ENCODE measurements at places on chromosomes 12 and 14.

- no peak for DNase-seq
These were observed 21.8 kb upstream of the FBXO34 start for GRCh38 chr14:55249423-55249822.

GRCh38 chr14:76104802-76105355 is 46.8 kb upstream of the GPATCH2L start:
- no peak for DNase-seq

GRCh38 chr14:20792556-20792955 is 10.1 kb downstream of the RNASE1 start:
- no peak for DNase-seq

DNA sequence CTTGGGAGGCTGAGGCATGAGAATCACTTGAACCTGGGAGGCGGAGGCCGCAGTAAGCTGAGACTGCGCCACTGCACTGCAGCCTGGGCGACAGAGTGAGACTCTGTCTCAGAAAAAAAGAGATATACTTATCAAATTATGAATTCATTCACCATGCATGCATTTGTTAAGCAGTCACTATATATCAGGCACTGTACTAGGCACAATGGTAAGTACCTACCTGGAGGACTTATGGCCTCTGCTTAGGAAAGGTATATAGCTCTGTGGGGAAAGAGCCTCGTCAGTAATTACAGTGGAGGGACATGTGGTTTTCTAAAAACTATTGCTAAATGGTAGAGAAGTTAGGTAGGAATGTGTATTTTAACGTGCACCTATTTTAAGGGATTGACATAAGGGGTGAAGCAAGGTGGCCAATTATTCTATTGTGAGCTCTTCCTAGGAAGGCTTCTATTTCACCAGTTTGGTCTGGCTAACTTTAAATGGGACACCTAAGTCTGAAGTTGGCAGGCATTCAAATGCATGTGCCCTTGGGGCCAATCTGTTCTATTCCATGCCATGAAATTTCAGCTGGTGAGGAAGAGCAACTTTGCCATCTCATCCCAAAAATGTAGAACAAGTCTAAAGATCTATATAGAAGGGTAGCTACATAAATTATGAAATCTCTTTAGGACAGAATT is 15.0 kb downstream of the TCP11L2 start:
- no peak for DNase-seq

DNA sequence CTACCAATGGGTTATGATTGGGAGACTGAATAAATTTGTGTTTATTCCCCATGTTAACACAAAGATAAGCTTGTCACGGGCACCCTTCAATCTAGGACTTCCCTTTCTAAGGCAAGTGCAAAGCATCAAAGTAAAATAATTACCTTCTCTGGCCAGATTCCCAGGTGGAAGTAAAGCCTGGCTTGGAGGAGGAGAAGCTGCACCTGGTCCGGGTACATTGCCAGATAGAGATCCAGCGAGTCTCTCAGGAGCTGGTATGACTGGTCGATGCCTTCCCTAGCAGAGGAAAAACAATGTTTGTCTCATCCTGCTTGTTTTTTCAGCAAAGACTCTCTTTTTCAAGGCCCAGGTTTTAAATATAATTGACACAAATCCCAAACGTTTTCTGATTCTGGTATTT is 24.9 kb downstream of the FBXO21 start:
- peak; percentile 87 for DNase-seq

DNA sequence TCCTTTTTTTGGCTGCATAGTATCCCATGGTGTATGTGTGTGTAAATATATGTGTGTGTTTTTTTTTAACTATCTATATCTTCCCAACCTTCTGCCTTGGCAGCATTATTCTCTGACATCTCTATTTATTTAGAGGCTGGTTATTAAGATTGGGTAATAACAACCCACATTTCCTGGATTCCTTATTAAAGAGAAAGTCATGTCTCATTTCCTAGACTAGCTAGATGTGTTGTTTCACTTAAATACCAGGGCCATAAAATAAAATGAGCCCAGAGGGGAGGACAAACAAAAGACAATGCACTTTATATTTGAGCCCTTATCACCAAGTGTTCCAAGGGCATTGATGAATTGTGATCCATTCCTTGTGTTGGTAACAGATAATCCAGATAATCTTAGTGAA is 169.1 kb downstream of the SLC5A8 start:
- no peak for DNase-seq

- DNase-seq, result no peak
These were observed 137.4 kb downstream of the PRKCH start for GRCh38 chr14:61458766-61459165.

DNA sequence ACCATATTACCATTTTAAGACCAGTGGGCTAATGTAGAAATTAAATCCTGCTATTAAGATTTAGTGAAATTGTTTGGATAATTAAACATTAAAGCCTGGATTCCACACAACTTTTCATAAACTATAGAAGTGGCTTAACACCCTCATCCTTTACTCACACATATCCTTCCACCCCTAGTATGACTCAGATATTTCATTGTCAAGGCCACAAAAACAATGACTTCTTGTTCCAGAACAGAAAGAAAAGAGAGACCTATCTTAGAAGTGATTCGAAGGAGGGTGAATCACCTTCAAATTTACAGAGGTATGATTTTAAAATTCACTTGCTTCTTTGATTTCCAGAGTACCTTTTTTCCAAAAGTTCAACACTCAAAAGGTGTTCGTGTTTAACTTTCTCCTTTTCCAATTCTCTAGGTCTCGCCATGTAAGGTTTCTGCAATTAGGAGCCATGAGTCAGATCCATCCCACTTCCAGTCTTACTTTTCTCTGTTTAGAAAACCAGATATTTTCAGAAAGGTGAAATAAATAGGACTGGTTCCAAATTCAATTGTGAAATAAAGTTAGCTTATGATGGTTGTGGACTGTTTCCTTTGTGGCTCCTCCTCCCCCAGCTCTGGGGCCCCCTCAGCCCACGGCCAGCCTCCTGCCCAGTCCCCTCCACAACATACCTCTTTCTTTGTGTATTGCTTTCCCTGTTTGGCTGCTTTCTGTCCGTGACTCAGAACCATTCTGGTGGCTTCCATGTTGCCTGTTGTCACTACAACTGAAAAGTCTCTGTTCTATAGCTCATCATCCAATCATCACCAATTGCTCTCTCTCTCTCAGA is 24.6 kb upstream of the MGP start:
- DNase-seq, result no peak

Measured in cerebellum (tissue), 4 donors.